ENCODE measurements at places on chromosomes 5 and 9.

GRCh38 chr9:14310311-14310710, 3.6 kb downstream of the NFIB start:
- no peak overlapping the region for H3K4me3 ChIP-seq
- DNase-seq, result no peak
- H3K36me3 ChIP-seq, result peaks cover 5% of the 10 kb centered on the region
- H3K27me3 ChIP-seq, result peaks cover 17% of the 10 kb centered on the region

DNA sequence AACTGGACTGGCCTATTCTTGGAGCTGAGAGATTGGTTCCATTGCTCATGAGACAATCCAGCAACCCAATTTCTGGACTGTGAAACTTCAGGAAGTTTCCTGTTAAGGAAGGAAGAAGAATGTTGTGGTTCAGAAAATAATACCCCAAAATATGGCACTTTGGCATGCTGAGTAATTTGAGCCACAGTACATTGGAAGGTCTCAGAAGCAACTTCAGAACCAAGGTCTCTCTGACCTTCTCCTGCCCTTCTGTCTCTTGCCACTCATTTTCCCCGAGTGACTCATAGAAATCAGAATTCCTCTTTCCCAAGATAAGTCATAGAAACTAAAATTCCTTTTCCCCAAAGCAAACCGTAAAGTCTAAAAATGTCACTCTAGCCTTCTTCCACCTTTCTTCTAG, 1366.1 kb downstream of the PTPRD start:
- no peaks in the 10 kb centered on the region for H3K27me3 ChIP-seq
- no peak overlapping the region for H3K4me3 ChIP-seq
- H3K27ac ChIP-seq, result no peak overlapping the region
- DNase-seq, result no peak
- H3K36me3 ChIP-seq, result no peaks in the 10 kb centered on the region

DNA sequence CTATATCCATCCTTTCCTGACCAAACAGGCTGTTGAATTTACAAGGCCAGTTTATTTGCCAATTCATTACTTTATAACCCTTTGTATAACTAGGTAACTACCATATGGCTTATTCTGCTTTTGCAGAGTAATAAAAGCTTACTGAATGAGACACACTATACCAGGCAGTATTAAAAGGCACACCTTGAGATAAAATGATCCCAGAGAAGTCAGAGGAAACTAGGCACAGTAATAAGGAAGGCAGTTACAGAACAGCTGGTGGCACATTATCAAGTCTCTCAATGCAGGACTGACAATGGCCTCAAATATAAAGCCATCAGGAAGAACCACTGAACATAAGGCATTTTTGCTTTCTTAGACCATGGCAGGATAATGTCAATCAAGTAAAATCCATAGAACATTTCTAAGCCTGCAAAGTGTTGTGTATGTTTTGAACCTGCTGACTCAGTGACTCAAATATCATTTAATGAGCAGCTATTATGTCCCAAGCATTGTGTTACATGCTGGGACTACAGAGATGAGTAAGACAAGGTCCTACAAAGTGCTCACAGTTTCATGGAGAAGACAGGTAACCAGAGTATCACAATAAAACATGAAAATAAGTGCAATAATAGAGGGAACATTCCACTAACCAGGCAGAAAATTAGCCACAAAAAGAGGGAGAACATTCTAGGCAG, 52.5 kb downstream of the OXCT1 start:
- no peak overlapping the region for H3K4me3 ChIP-seq
- no peaks in the 10 kb centered on the region for H3K27me3 ChIP-seq
- no peak overlapping the region for H3K27ac ChIP-seq
- DNase-seq, result no peak
- no peaks in the 10 kb centered on the region for H3K4me1 ChIP-seq
- H3K36me3 ChIP-seq, result no peaks in the 10 kb centered on the region

DNA sequence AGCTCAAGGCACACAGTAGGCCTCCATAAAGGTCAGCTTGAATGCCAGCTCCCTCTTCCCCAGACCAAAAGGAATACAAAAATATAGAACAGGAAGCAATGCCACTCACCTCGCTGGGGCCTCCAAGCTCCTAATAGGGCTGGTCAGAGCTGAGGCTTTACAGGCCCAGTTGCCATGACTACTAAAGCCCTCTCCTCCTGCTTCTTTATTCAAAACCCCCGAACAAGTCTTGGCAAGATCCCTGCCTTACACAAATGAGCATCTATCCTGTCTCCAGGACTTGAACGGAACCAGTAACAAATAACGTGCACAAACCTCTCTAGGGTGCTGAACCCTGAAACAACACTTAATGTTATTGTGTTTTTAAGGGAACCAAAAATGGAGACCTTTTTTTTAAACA, 136.3 kb downstream of the SIL1 start:
- H3K4me3 ChIP-seq, result no peak overlapping the region
- peaks cover 14% of the 10 kb centered on the region for H3K4me1 ChIP-seq
- H3K36me3 ChIP-seq, result no peaks in the 10 kb centered on the region
- H3K27ac ChIP-seq, result no peak overlapping the region
- peak; percentile 9 for DNase-seq
- no peaks in the 10 kb centered on the region for H3K27me3 ChIP-seq

DNA sequence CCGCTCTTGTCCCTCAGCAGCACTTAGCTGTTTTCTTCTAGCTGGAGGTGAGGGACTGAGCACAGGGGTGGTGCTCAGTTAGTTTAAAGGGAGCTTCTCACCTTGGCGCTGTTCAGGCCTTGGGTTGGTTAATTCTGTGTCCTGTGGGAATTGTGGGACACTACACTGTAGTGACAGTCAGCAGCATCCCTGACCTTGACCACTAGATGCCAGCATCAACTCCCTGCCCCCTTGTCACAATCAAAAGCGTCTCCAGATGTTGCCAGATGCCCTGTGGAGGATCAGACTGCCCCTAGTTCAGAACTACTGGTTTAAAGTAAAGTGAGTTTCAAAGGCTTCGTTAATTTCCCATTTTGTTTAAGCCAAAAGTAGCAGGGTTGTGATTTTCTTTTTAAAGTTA, 65.5 kb upstream of the DMRT3 start:
- no peak for DNase-seq
- no peak overlapping the region for H3K27ac ChIP-seq
- H3K36me3 ChIP-seq, result no peaks in the 10 kb centered on the region
- H3K4me3 ChIP-seq, result no peak overlapping the region
- H3K27me3 ChIP-seq, result peaks cover 33% of the 10 kb centered on the region

DNA sequence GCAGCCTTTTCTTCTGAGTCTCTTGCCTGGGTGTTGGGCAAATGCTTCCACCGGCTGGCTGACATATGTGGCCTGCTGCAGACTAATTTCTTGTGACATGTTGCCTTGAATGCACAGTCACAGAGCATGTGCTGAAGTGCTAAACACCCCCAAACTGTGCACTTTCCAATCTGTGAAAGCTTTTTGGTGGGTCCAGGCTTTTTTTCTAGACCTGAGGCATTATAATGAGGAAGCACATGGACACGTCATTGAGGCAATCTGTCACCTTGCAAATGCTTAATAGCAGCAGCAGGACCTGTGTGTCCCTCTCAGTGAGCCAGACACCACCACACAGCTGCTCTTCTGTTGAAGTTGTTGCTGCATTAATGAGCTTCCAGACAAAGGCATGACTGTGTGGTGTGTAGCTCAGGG, 274.7 kb downstream of the ELAVL2 start:
- H3K27me3 ChIP-seq, result no peaks in the 10 kb centered on the region
- no peak overlapping the region for H3K4me3 ChIP-seq
- DNase-seq, result no peak

- H3K27me3 ChIP-seq, result peaks cover 66% of the 10 kb centered on the region
- no peak overlapping the region for H3K27ac ChIP-seq
- no peak overlapping the region for H3K4me3 ChIP-seq
- peaks cover 4% of the 10 kb centered on the region for H3K4me1 ChIP-seq
- H3K36me3 ChIP-seq, result no peaks in the 10 kb centered on the region
- peak; percentile 15 for DNase-seq
These were observed 77.5 kb upstream of the SPATA31D4 start for GRCh38 chr9:81850724-81851123.

DNA sequence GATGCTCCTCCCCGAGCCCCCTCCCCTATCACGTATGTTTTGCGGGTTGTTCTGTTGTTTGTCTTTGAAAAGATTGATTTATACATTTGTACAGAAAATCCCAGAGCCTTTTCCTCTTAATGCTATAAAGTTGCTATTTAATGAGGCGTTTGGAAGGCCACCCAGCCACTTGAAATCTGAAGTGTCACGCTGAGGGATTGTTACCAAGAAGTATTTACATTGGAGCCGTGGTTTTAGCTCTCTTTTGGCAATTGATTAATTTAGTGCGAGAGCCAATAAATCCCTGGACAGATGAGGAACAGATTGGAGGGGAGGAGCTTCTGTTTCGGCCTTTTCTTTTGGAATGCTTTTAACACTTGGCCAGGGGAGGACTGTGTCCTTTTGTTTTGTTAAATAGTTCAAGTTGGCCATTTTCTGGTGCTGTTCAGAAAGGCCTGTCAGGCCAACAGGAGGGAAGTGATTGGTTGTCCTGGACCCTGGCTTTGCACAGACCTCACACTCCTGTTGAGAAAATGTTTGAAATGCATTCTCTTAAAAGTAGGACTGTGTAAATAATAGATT, 250.2 kb downstream of the PDZD2 start:
- H3K36me3 ChIP-seq, result no peaks in the 10 kb centered on the region
- H3K27me3 ChIP-seq, result no peaks in the 10 kb centered on the region
- no peak for DNase-seq
- H3K27ac ChIP-seq, result no peak overlapping the region

- no peak overlapping the region for H3K27ac ChIP-seq
- no peak overlapping the region for H3K4me3 ChIP-seq
- no peaks in the 10 kb centered on the region for H3K27me3 ChIP-seq
- H3K36me3 ChIP-seq, result no peaks in the 10 kb centered on the region
These were observed 196.9 kb downstream of the CACNA1B start for GRCh38 chr9:138074516-138074915.

DNA sequence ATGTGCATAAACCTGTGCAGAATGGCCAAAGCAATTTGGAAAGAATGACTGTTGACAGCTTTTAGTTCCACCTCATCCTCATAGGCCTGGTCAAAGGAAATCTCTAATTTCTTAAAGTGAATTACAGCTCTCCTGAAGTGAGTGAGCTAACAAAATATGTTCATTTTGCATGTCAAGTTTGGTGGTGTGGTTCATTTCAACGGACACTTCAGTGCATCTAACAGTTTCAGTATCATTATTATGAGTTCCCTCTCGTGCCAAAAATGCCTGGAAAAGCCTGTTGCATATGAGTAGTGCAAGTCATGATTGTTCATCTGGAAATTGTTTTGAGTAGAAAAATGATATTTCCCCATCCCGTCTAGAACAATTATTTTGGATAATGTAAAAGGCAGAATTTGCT, 53.2 kb upstream of the HMHB1 start:
- no peak overlapping the region for H3K27ac ChIP-seq
- H3K36me3 ChIP-seq, result no peaks in the 10 kb centered on the region
- no peaks in the 10 kb centered on the region for H3K4me1 ChIP-seq
- no peaks in the 10 kb centered on the region for H3K27me3 ChIP-seq
- no peak overlapping the region for H3K4me3 ChIP-seq

DNA sequence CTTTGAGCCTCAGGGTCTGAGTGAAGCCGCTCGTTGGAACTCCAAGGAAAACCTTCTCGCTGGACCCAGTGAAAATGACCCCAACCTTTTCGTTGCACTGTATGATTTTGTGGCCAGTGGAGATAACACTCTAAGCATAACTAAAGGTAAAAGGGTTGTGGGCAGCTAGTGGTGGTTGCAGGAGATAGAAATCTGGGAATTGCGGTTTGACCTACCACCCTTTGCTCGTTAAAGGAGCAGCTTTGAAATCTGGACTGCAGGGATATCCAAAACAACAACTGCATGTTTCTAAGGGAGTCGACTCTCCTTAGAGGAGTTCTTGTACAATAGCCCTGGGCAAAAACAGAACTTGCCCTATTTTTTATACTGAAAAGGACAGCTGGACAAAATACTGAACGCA, 19.0 kb downstream of the ABL1 start:
- H3K4me3 ChIP-seq, result no peak overlapping the region
- no peak for DNase-seq
- H3K27me3 ChIP-seq, result no peaks in the 10 kb centered on the region
- H3K27ac ChIP-seq, result peak overlapping the region; percentile 28
- H3K4me1 ChIP-seq, result peaks cover 7% of the 10 kb centered on the region

GRCh38 chr9:8095672-8096086, 296.1 kb upstream of the DMAC1 start:
- no peaks in the 10 kb centered on the region for H3K4me1 ChIP-seq
- H3K27me3 ChIP-seq, result no peaks in the 10 kb centered on the region
- H3K36me3 ChIP-seq, result no peaks in the 10 kb centered on the region
- no peak overlapping the region for H3K4me3 ChIP-seq

GRCh38 chr5:76483433-76483832, 80.3 kb downstream of the IQGAP2 start:
- H3K36me3 ChIP-seq, result no peaks in the 10 kb centered on the region
- peak; percentile 9 for DNase-seq
- no peaks in the 10 kb centered on the region for H3K4me1 ChIP-seq
- H3K4me3 ChIP-seq, result no peak overlapping the region

- H3K4me3 ChIP-seq, result no peak overlapping the region
- no peak for DNase-seq
- H3K27ac ChIP-seq, result no peak overlapping the region
- H3K36me3 ChIP-seq, result no peaks in the 10 kb centered on the region
These were observed 83.1 kb upstream of the LMNB1 start for GRCh38 chr5:126693806-126694205.

DNA sequence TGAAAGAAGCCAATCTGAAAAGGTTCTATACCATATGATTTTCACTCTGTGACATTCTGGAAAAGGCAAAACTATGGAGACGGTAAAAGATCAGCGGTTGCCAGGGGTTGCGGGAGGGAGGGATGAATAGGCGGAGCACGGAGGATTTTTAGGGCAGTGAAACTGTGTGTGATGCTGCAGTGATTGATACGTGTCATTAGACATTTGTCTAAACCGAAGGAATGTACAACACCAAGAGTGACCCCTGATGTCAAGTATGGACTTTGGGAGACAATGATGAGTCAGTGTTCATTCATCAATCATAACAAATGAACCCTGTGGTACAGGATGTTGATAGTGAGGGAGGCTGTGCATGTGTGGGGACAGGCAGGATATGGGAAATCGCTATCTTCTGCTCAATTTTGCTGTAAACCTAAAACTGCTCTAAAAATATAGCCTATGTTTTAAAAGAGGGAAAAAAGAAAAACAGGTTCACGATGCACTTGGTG, 34.4 kb downstream of the ERGIC1 start:
- H3K36me3 ChIP-seq, result no peaks in the 10 kb centered on the region
- no peaks in the 10 kb centered on the region for H3K27me3 ChIP-seq
- H3K27ac ChIP-seq, result no peak overlapping the region
- peaks cover 34% of the 10 kb centered on the region for H3K4me1 ChIP-seq
- H3K4me3 ChIP-seq, result no peak overlapping the region

DNA sequence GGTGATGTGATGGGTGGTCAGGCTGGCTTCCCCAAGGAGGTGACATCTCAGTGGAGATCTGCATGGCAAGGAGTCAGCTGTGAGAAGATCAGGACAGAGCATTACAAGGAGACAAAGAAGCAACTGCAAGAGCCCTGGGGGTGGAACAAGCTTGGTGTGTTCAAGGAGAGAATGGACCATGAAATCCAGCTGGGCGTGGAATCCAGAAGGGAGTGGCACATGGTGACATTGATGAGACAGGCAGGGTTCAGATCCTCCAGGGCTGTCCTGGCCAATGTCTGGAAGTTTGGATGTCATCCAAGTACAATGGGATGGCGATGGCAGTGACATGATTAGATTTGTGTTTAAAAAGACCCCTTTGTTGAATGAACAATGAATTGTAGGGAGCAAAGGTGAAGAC, 175.6 kb downstream of the MACROH2A1 start:
- H3K4me1 ChIP-seq, result peaks cover 4% of the 10 kb centered on the region
- no peaks in the 10 kb centered on the region for H3K36me3 ChIP-seq
- H3K4me3 ChIP-seq, result no peak overlapping the region
- no peak for DNase-seq
